ENCODE measurements at places on chromosomes 7 and 10. TPM values are rescaled to one million over a fixed set of nuclear protein-coding genes. Genes with fewer than 3 reads are reported as not detected.
A peak's percentile ranks its signal among the peaks of the same experiment; 100 is the strongest.

- no peak for DNase-seq
Measured at GRCh38 chr7:117017017-117017451, 63.7 kb downstream of the ST7 start.

Gene SPDYE6
- total RNA-seq = not detected

Gene SLC13A4
- total RNA-seq = not detected

Gene AGBL3
- 2.4 TPM for total RNA-seq

GRCh38 chr10:32437334-32437733 is 8.6 kb upstream of the CCDC7 start:
- DNase-seq = no peak

DNA sequence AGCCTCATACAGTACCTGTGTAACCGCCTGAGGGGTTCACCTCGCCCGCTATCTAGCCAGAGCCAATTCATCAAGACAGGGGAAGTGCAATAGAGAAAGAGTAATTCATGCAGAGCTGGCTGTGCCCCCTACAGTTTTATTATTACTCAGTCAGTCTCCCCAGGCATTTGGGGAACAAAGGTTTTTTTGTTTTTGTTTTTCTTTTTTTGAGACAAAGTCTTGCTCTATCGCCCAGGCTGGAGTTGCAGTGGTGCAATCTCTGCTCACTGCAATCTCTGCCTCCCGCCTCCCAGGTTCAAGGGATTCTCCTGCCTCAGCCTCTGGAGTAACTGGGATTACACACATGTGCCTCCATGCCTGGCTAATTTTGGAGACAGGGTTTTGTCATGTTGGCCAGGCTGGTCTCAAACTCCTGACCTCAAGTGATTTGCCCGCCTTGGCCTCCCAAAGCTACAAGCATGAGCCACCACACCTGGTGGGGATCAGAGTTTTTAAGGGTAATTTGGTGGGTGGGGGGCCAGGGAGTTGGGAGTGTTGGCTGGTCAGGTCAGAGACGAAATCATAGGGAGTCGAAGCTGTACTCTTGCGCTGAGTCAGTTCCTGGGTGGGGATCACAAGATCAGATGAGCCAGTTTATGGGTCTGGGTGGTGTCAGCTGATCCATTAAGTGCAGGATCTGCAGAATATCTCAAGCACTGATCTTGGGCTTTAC is 116.5 kb downstream of the MARCHF5 start:
- DNase-seq = no peak

- no peak for DNase-seq
Measured at GRCh38 chr10:22002591-22003176, 846 bp downstream of the DNAJC1 start.

Gene C10orf53
- total RNA-seq = not detected

Gene ANKRD16
- 3.3 TPM for total RNA-seq

Gene TMEM236
- 0.18 TPM for total RNA-seq

Gene CRPPA
- 0.43 TPM for total RNA-seq

Gene ADAM8
- total RNA-seq = 101 TPM

GRCh38 chr10:17004801-17005380 is 124.7 kb downstream of the CUBN start:
- no peak for DNase-seq

GRCh38 chr10:78143576-78143975 is 109.9 kb downstream of the RPS24 start:
- no peak for DNase-seq

- peak; percentile 35 for DNase-seq
Measured at GRCh38 chr10:22475651-22476600, 130.6 kb downstream of the SPAG6 start.

GRCh38 chr10:25689346-25690100 is 244.5 kb upstream of the MYO3A start:
- no peak for DNase-seq

Gene YWHAG
- 143 TPM for total RNA-seq

DNA sequence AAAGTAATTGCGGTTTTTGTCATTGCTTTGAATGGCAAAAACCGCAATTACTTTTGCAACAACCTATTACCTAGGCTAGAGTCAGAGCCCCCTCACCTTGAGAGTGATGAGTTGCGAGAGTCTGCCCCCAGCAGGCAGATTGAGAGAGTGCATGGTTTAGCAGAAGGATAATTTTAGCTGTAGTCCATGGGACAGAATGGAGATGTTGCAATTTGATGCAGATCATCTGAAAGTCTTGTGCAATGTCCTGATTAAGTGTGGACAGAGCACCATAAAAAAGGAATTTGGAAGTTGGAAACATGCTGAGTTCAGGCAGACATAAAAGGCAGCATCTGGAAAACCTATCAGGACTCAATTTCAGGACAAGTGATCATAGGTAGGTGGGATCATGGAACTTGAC is 48.7 kb downstream of the GPR141 start:
- DNase-seq = no peak

Gene LIPN
- not detected for total RNA-seq

Gene BCL7B
- 51.5 TPM for total RNA-seq

GRCh38 chr7:15330943-15331342 is 230.9 kb downstream of the AGMO start:
- no peak for DNase-seq

GRCh38 chr10:3654496-3654895 is 130.5 kb downstream of the KLF6 start:
- DNase-seq = no peak

GRCh38 chr7:8442051-8442813 is 8.8 kb downstream of the NXPH1 start:
- no peak for DNase-seq

- no peak for DNase-seq
Measured at GRCh38 chr10:123587110-123587509, 79.0 kb upstream of the GPR26 start.

Gene DENND11
- total RNA-seq = 21.4 TPM

Gene SFTPA1
- total RNA-seq = not detected

Gene BMPER
- total RNA-seq = not detected

DNA sequence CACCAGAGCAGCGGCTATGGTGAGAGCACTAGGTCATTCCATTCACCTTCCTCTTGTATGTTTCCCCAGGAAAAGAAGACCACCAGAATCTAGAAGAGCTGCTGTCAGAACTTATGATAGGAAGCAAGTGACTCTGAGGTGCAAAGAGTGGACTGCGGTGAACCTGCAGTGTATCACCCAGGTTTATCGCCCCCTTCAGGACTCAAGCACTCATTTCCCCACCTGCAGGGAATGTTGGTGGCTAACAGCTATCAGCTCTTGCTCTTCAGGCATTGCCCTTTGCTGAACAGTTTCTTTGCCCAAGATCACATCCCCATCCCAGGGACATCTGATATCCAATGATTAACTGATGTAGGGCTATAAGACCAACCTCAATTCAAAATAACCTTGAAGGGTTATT is 66.3 kb upstream of the IL6 start:
- no peak for DNase-seq

GRCh38 chr10:102344067-102344466 is 51.4 kb upstream of the NFKB2 start:
- DNase-seq = no peak

- DNase-seq = no peak
Measured at GRCh38 chr7:150811-151221, 41.6 kb upstream of the FAM20C start.

- no peak for DNase-seq
Measured at GRCh38 chr7:7764520-7765396, 46.4 kb upstream of the RPA3 start.

GRCh38 chr7:81068-81925 is 111.1 kb upstream of the FAM20C start:
- DNase-seq = no peak

DNA sequence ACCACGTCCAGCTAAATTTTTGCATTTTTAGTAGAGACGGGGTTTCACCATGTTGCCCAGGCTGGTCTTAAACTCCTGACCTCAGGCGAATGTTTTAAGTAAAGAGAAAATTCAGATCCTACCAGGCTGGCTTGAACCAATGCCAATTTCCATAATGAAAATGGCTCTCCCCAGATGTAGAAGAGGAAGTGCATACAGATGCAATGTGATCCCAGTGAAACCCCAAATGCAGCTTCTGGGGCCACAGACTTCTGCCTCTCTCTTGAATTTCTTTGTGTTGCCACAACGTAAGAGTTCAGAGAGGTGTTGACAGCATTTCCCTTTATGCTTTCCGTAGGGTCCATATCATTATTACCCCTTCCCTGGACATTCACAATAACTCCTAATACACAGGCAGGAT is 29.6 kb upstream of the GOT1 start:
- DNase-seq = no peak

GRCh38 chr10:48399056-48399541 is 92.6 kb downstream of the MAPK8 start:
- DNase-seq = no peak

GRCh38 chr10:15472008-15472407 is 100.9 kb upstream of the FAM171A1 start:
- no peak for DNase-seq

GRCh38 chr7:79176859-79177477 is 276.5 kb downstream of the MAGI2 start:
- no peak for DNase-seq

GRCh38 chr10:13348216-13349017 is at the start of gene SEPHS1:
SEPHS1 (minus strand) TSS chr10:13348293; CDS start chr10:13344950, 3,343 bp downstream.
- DNase-seq = peak; percentile 80

DNA sequence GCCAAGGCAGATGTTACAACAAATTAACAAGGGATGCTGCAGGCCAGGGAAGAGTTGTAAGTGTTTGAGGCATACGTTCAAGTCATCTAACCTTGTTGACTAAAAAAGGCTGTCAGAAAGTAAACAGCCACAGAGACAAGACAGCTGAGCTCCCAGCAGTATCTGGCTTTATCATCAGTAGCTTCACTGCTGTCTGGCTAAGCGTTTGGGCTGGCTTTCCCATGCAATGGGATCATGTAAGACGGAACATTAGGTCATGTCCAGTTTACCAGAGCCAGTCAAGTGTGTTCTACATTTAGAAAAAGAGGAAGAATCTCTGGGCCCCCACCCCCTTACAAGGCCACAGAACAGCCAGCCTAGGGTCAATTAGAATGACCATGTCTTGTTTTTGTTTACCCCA is 51.3 kb upstream of the GSAP start:
- no peak for DNase-seq

Gene GOT1
- total RNA-seq = 30.6 TPM

GRCh38 chr7:54877683-54878082 is 118.7 kb upstream of the SEC61G start:
- DNase-seq = no peak

DNA sequence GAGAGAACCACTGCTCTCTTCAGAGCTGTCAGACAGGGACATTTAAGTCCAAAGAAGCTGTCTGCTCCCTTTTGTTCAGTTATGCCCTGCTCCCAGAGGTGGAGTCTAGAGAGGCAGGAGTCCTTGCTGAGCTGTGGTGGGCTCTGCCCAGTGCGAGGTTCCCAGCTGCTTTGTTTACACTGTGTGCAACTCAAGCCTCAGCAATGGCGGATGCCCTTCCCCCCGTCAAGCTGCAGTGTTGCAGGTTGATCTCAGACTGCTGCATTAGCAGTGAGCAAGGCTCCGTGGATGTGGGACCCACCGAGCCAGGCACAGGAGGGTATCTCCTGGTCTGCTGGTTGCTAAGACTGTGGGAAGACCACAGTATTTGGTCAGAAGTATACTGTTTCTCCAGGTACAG is 438.9 kb downstream of the ARL4A start:
- no peak for DNase-seq

All from activated naive CD4-positive, alpha-beta T cell treated with anti-CD3 and anti-CD28 coated beads, Interleukin-2, amount 50 U/mL, for 72 hours (primary cell).